CD4-positive, alpha-beta memory T cell (primary cell): ENCODE measurements at places on chromosomes 1 and 21.

DNA sequence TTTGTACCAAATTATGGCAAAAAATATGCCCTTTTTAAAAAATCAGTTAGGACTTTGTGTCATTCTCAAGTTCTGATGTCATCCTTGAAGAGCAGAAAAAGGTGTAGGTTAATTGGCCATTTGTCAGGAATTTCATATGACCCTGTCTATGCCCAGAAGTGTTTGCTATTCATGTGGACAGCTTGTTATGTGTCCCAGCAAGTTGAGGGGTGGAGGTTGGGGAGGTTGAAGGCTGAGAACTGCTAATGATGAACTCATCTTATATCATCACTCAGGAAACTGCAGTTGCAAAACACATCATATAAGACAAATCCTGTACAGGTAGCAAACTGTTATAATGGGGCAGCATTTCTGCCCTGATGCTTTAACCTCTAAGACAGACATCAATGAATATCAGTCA lies 106.5 kb downstream of the PHTF1 start:
- no peak for DNase-seq
- no peak overlapping the region for H3K27ac ChIP-seq
- no peaks in the 10 kb centered on the region for H3K27me3 ChIP-seq

- H3K4me3 ChIP-seq: no peak overlapping the region
- no peaks in the 10 kb centered on the region for H3K27me3 ChIP-seq
- DNase-seq: no peak
- no peaks in the 10 kb centered on the region for H3K4me1 ChIP-seq
- no peak overlapping the region for H3K27ac ChIP-seq
Measured at GRCh38 chr1:154798645-154799044, 71.4 kb downstream of the KCNN3 start.

DNA sequence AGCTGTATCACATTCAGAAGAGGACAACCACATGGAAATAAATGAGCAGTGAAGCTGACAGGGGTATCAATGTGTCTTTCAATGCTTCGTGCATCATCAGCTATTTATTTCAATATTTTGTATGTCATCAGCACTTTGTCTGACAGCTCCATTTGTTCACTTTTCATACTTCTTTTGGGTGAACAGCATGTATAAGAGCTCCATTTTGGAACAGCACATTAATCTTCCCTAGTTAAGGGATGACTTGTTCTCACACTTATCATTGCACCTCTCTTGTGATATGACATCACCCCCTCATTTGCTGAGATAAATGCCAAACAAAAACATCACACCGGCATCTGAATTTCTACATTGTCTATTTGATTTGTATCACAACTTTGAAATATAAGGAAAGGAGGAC lies 190.6 kb upstream of the SAMSN1 start:
- H3K36me3 ChIP-seq: no peaks in the 10 kb centered on the region
- H3K4me3 ChIP-seq: no peak overlapping the region
- peaks cover 4% of the 10 kb centered on the region for H3K4me1 ChIP-seq
- H3K27ac ChIP-seq: no peak overlapping the region
- DNase-seq: no peak

DNA sequence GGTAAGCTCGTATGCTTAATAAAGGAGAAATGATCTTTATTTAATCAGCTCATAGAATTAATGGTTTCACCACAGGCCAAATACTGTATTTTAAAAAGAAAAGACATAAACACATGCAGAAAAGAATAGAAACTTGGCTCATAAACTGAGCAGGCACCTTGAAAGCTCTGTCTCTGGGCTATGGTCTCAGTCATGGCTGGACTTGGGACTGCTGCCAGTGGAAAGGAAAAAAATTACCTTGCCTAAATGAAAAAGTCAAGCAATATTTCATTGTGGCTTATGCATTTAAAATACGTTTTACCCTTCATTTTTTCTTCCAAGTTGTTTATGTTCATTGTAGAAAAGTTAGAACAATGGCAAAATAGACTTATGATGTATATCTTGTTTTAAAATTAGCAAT lies 8.0 kb downstream of the LRRC42 start:
- no peaks in the 10 kb centered on the region for H3K27me3 ChIP-seq
- no peak overlapping the region for H3K4me3 ChIP-seq

GRCh38 chr1:172670791-172671190 lies 11.9 kb downstream of the FASLG start:
- H3K27ac ChIP-seq: no peak overlapping the region
- H3K27me3 ChIP-seq: no peaks in the 10 kb centered on the region
- peaks cover 4% of the 10 kb centered on the region for H3K36me3 ChIP-seq
- peaks cover 64% of the 10 kb centered on the region for H3K4me1 ChIP-seq
- no peak overlapping the region for H3K4me3 ChIP-seq
